ENCODE measurements at places on chromosomes 2 and 18. TPM values are rescaled to one million over a fixed set of nuclear protein-coding genes. Genes with fewer than 3 reads are reported as not detected.
A peak's percentile ranks its signal among the peaks of the same experiment; 100 is the strongest.

Gene TMEM150A
- total RNA-seq = 11.1 TPM

Gene CCDC150
- total RNA-seq = 1.4 TPM

GRCh38 chr18:79367480-79367879, 28.2 kb upstream of the NFATC1 start:
- DNase-seq = no peak

- peak; percentile 44 for DNase-seq
These were observed 7.9 kb downstream of the NEDD4L start for GRCh38 chr18:58051765-58052460.

Gene NR4A2
- total RNA-seq = 0.70 TPM

- DNase-seq = no peak
These were observed 1793.4 kb downstream of the SUCLG1 start for GRCh38 chr2:82665691-82666090.

DNA sequence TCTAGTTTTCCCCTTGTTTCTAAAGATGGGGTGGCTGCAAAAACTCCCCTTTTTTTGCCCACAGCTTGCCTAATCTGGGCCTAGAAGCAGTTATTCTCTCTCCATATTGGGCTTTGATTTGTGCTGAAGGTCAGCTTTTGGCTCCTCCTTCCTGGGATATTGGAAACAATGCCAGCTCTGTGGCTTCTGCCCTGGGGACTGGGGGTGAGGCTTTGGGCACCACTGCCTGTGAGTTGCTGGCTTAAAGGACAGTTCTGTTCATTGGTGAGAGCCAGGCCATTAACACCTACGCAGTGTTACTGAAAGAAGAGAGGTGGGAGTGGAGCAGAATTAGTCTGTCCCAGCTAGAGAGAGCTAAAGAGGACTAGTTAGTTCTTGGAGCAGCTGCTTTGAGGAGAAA, 4.3 kb downstream of the UBXN2A start:
- no peak for DNase-seq

Measured in H4 (cell line).